ENCODE measurements at places on chromosomes 13 and 19.
A peak's percentile ranks its signal among the peaks of the same experiment; 100 is the strongest.

- no peak for DNase-seq
These were observed 38.9 kb downstream of the IRS2 start for GRCh38 chr13:109747524-109747923.

DNA sequence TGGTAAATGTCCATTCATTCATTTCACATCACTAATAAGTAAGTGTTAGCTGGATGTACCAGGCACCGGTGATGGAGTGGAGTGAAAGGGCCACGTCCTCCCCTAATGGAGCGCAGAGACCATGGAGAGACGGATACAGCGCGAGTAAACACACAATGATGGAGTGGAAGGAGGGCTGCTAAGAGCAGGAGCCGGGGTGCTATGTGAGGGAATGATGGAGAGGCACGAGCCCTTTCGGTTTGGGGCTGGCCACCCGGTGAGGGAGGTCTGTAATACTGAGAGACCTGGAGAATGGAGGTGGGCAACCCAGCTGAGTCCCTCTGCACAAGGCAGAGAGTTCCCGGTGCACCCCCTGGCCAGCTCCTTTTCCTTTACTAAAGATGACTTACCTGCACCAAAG lies 53.7 kb downstream of the PEPD start:
- DNase-seq: peak; percentile 56

- DNase-seq: no peak
These were observed 770.5 kb downstream of the PCDH9 start for GRCh38 chr13:66459634-66460033.

DNA sequence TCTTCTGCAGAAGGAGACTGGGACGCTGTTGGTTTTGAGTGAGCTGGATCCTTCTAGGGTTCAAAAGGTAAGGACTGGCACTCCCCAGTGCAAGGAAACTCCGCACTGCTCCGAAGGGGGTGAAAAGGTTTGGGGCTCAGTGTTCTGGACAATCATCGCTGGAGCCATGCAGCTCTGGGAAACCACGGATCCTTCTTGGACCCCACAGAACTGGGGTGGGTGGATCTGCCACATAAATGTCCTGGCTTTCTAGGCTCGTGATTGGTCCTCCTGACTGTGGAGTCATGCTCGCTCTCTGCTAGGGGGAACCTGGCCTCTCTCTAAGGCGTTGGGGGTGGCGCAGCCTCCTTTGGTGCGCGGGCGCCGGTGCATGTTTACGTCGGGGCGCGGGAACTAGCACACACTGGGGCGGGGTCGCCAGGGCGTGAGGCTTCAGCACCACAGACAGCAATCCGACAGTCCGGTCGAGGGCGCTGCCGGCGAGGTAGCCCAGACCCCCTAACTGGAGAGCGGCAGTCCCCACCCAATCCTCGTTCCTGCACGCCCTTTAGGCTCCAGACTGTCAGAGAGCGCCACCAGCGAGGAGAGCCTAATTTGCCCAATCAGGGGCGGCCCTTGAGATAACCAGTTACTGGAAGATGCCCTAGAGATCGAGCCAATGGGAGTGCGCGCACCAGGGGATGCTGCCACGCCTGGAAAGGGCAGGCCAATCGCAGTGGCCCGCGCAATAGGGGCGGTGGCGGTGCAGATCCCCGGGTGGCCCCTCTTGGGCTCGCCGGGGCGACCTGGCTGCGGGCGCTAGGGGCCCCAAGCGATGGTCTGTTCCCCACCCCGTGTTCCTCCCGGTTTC lies 913 bp upstream of the ELAVL3 start:
- no peak for DNase-seq

- no peak for DNase-seq
These were observed 791 bp upstream of the ADGRE2 start for GRCh38 chr19:14779151-14779550.

DNA sequence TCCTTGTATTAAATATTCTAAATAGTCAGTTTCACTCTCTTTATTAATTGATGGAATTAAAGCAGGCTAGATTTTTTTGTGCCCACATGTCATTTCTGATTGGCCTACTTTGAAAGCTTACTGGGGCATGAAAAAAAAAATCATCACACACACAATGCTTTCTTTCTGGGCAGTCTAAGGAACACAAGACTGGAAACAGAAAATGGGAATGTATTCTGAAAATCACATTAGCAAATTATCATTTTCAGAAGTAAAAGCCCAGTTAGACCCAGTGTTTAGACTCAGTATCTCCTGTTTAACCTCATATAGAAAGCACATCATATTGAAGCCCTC lies 339.4 kb downstream of the SPRY2 start:
- no peak for DNase-seq

GRCh38 chr19:3950871-3951861 lies 18.3 kb downstream of the NMRK2 start:
- peak; percentile 81 for DNase-seq

DNA sequence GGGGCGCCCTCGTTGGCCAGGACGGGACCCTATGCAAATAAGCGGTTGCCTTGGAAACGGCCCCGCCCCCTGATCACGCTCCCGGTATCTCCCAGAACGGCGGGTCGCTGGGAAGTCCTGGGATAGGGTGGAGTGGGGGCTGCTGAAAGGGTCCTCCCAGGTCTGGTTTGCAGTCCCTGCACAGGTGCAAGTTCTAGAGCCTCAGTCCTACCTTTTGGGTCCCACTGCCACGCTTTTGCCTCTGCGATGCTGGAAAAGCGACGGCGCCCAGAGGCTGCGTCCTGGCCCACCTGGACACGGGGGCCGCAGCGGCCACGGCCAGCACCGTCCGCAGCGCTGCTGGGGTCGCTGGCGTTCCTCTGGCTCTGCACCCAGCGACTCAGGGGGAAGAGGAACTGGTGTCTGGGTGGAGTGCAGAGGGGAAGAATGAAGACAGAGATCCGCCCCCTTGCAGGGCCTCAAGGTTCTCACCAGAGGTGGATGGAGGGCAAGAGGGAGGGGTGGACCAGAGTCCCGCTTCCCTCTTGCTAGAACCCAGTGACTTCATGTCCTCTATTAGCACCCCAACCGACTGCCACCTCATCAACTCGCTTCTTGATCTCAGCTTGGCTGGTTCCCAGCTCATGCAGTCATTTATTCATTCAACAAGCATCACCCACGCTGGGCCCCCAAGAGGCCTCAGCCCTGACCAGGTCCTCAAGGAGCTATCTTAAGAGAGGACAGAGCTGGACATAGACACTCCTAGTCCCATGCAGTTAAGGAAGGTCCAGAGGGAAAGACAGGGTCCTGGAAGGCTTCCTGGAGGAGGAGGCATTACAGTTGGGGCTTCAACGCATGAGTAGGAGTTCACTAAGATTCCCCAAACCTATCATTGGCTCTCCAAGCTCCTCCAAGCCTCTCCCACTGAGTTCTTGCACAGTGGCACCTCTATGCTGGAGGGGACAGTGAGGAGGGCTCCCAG lies at the start of gene LRRC25:
Gene LRRC25, minus strand, starts transcription at position 381 of the 961 bp plus-strand sequence. CDS start 659 bp downstream, outside the sequence.
- DNase-seq: peak; percentile 70

DNA sequence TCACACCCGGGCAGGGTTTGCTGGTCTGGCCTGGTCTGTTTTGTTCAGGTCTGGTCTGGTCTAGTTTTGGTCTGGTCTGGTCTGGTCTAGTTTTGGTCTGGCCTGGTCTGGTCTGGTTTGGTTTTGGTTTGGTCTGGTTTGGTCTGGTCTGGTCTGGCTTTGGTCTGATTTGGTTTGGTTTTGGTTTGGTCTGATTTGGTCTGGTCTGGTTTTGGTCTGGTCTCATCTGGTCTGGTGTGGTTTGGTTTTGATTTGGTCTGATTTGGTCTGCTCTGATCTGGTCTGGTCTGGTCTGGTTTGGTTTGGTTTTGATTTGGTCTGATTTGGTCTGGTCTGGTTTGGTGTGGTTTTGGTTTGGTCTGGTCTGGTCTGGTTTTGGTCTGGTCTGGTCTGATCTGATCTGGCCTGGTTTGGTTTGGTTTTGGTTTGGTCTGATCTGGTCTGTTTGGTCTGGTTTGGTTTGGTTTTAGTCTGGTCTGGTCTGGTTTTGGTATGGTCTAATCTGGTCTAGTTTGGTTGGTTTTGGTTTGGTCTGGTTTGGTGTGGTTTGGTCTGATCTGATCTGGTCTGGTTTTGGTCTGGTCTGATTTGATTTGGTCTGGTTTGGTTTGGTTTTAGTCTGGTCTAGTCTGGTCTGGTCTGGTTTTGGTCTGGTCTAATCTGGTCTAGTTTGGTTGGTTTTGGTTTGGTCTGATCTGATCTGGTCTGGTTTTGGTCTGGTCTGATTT lies 14.4 kb upstream of the F2RL3 start:
- DNase-seq: no peak

DNA sequence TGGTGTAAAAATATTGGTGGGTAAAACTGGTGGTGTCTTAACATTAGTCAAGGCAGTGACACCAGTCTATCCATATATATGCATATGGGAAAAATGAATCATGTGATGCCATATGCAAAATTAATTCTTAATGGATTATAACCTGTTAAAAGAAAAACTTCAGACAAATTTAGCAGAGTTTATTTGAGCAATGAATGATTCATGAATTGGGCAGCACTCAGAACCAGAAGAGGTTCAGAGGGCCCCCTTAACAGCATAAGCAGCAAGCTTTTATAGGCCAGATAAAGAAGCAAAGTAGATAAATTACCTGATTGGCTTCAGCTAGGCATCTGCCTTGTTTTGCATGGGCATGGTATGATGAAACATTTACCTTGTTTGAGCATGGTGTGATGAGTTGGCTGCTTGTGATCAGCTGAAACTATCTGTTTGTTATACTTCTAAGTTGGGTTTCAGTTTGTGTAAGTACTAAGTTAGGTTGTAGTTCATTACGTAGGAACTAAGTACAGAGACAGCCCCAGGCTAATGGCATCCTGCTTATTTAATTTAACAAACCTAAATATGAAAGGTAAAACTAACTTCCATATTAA lies 66.6 kb downstream of the DNAJC15 start:
- DNase-seq: no peak

DNA sequence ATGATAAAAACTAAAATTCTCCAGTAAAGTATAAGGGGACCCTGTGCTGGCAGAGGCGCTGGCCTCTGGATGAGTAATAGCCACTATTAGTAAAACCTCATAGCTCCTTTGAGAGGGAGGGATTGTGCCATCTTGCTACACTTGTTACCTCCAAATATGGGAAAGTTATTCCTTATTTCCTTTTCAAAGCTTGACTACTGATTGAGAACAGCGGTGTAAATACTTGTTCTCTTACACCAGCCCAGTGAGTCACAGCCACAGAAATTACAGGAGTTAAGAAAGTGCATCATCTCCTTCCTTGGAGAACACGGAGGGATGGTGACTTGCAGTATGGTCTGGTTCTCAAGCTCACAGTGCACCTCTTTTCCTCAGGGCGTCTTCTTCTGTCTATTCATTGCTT lies 379.0 kb downstream of the EFNB2 start:
- no peak for DNase-seq
